ENCODE measurements at places on chromosomes 12 and 14.

- no peak for DNase-seq
Observed at GRCh38 chr12:79566452-79567174, 124.2 kb downstream of the PAWR start.

- no peak for DNase-seq
Observed at GRCh38 chr12:82625523-82625922, 61.2 kb upstream of the TMTC2 start.

- no peak for DNase-seq
Observed at GRCh38 chr12:109827566-109828550, 5.3 kb downstream of the TRPV4 start.

DNA sequence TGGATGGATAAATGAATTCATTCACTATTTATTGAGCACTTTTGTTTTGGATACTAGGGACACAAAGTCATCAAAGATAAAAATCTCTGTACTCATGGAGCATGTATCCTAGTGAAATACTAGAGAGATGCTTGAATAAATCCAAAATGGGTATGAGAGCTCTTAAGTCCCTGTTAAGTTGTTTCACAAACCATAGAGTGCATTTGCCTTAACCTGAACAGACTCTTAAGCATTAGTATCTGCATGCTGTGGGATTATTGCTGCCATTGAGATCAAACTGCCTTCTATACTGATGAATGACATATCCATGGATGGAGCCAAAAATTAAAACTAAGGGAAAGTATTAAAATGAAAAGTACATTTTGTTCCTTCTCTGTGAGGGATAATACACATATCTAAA lies 206.5 kb upstream of the KRR1 start:
- no peak for DNase-seq

DNA sequence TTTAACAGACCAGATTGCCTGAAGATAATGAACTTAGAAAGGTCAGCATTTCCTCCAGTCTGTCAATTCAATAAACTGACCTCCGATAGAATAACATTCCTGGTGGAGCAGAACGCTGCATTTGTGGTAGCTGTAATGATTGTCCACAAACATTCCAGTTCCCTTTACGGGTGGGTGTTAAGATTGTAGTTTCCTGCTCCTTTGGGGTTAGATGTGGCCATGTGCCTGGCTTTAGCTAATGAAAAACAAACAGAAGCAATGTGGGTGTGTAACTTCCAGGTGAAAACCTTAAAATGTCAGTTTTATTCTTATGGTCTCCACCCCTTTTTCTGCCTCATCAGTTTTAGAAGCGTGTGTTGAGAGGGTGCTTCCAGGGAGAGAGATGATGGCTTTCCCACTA lies 217.3 kb upstream of the CRY1 start:
- DNase-seq, result no peak

DNA sequence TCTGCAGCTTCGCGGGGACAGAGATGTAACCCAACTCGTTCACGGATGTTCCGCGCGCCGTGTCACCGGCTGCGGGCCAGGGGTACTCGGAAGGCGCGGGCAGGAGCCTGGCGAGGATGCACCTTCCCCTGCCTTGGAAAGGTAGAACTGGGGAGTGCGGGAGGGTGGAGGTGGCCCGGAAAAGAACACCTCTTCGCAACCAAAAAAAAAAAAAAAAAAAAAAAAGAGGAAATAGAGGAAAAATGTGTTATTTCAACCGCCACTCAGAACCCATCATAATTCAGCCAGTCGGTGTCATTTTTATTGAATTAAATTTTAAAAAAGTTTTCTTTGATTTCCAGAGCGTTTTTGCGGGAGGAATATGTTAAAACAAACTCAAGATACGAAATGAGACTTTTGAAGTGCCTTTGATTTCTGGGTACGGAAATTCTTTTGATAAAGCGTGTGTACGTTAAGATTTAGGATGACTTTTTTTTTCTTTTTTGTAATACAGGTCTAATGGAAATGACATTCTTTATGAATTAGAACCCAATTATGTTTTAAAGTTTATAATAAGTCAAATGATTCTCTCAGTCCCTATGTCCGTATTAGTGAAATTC lies 8.9 kb downstream of the CDKN1B start:
- DNase-seq, result no peak

DNA sequence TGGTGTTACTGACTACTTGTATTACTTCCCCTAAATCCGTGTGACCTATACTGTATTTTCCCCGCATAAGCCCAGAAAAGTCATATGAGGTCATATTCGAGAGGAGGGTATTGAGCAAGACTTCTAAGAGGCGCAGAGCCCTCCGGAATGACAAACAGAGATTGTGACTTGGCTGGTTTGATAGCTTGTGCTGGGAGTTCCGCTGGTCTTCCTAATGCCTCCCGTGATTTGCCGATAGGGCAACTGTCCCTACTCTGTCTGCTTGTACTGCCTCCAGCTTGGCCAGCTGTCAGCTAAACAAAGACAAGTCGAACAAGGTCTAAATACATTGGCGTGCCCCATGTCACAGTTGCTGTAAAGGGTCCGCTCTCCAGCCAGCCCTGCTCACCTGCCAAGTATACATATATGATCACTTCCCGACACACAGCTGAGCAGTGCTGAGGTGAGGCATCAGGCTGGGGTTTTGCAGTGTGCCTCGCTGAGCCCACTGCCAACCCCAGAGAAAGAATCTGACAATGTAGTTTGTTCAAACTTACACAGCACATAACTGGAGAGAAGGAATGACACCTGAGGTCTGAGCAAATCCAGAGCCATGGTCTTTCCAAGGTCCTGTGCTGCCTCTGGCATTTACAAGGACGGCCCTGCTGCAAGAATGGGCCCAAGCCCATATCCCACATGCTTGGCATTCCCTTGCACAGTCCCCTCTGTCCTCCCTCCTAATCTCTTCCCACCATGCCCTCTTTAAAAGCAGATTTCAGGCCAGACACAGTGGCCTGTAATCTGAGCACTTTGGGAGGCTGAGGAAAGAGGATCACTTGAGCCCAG lies 23.7 kb downstream of the LGMN start:
- DNase-seq, result no peak

DNA sequence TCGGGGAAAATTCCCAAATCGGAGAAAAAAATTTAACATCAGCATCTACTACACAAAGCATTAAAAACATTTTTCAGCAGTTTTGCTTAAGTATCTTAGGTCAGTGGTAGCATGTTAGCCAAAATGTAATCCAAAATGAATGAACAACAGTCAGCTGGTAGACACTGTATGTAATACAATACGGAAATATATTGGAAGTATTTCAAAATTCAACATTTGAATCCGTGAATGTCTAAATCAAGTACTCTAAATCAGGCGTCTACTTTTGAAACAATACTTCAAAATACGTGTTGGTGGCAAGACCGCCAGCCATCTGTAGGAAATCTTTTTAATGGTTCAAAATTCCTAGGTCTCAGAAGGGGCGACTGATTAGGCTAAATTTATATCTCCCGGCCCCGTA lies 1.1 kb downstream of the SCAF11 start:
- no peak for DNase-seq

GRCh38 chr12:92641291-92641690 lies 61.5 kb upstream of the PLEKHG7 start:
- no peak for DNase-seq

GRCh38 chr12:107092669-107093416 lies 506 bp downstream of the CRY1 start:
- DNase-seq, result no peak

GRCh38 chr14:23454445-23454856 lies 15.1 kb upstream of the NGDN start:
- DNase-seq, result no peak
